ENCODE measurements at places on chromosomes 2 and 18.

GRCh38 chr2:231687133-231687852 lies 21.0 kb upstream of the PTMA start:
- DNase-seq = peak; percentile 94

- DNase-seq = no peak
Observed at GRCh38 chr18:10289251-10289650, 165.2 kb upstream of the APCDD1 start.

DNA sequence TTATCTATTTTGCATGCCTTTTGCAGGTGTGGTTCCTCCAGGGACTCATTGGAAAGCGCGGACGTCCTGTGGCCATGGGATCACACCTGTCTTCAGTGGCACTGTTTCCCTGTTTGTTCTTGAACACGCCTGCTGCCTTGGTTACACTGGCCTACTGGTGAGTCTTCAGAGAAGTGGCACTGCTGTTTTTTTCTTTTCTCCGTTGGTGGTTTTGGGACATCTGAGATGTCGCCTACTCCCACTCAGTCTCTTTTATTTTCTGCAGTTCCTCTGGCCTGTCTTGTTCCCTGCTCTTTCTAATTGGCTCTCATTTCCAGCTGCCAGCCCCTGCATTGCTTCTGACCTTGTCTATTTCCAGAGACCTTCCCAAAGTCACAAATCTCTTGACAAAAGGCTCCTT lies 35.7 kb upstream of the POU3F3 start:
- no peak for DNase-seq

DNA sequence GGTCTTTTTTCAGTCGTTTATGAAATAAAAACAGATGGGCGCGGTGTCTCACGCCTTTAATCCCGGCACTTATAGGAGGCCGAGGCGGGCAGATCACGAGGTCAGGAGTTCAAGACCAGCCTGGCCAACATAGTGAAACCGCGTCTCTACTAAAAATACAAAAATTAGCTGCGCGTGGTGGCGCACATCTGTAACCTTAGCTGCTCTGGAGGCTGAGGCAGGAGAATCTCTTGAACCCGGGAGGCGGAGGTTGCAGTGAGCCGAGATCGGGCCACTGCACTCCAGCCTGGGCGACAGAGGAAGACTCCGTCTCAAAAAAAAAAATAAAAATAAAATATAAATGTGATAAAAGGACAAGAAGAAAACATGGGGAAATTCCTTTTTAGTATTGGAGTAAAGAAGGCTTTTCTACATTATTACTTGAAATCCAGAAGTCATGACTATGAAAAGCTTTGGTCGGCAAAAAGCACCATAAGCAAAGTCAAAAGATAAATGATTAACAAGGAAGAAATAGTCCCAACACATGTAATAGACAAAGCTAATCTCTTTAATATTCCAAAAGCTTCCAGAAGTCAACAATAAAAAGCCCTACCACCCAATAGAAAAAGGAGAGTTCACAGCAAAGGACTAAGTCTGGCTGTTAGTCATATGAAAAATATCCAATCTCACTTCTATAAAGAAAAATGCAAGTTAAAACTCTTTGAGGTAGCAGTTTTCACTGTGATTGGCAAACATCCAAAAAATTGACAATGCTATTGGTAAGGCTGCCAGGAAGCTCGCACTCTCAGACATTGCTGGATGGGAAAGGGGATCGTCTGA lies 1.4 kb upstream of the FAM168B start:
- DNase-seq = no peak

GRCh38 chr2:134745023-134745422 lies 26.2 kb upstream of the TMEM163 start:
- no peak for DNase-seq

GRCh38 chr2:42659609-42660008 lies 91.2 kb downstream of the MTA3 start:
- DNase-seq = no peak

DNA sequence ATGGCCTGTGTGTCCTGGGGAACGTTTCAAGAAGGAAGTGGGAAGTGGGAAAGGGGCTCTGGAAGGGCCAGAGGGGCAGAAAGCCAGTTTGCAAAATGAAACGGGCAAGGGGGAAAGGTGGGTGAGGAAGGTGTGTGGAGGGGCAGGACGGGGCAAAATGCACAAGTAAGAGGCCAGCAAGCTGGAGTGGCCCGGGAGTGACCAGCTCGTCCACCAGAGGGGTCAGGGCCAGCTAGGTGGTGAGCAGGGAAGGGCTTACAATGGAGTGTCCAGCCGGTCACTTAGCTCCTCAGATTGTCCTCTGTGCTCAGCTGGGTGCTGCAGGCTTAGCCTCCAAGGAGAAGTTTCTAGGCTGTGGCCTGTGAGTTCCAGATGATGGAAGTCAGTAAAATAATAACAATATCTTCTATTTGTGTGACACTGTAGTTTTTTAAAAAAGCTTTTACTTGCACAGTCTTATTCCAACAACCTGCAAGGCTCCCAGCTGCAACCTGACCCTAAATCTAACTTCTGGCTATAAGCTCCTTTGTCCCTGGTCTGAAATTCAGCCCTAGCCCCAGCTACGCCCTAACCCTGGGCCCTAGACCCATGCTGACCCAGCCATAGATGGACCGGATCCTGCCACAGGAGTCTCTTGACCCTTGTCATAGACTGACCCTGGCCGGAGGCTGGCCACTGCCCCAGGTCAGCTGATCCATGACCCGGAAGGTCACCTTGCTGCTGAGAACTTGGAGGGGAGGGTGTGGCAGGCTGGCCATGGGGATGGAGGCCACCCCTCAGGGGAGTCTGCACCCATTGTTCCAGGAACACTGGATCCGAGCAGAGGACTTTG lies 29.2 kb downstream of the MYO7B start:
- no peak for DNase-seq
